ENCODE measurements at places on chromosomes 1 and 21.

DNA sequence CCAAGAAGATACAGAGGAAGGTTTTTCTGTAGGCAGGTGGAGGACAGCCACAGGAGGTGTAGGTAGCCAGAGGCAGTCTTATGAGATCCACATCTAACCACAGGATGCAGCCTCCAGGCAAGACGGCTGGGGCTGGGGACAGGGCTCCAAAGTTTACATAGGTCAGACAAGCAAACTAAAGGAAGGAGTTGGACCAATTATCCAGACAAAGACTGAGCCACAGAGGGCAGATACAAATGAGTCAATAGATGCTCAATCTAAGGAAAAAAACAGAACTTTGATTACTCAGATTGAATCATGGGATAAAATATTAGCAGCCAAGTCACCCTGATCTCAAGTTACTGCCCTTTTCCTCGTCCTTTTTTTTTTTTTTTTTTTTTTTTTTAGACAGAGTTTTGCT is 91.6 kb downstream of the RGS7 start:
- DNase-seq, result no peak

GRCh38 chr1:46723901-46724300 is 5.0 kb upstream of the EFCAB14 start:
- DNase-seq, result no peak

GRCh38 chr1:39826583-39826982 is 37.9 kb upstream of the BMP8B start:
- DNase-seq, result no peak

DNA sequence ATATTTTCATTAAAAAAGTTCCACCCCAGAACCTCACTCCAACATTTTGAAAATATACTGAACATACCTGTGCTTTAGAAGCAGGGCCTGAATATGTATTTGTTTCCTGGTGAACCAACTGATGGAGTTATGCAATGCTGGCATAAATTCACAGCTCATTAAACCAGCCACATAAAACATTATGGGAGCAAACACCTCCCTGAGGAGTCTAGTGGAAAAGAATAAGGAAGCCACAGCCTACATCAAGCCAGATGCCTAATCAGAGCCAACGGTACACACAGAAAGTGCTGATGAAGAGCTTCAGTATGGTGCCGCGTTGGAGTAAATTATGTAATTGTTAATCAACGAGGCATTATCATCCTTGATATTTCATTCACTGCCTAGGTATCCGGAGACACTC is 199.5 kb downstream of the AJAP1 start:
- DNase-seq, result no peak

- DNase-seq, result no peak
Measured at GRCh38 chr1:47438165-47439016, 547 bp downstream of the FOXD2 start.

- no peak for DNase-seq
Measured at GRCh38 chr1:94105957-94106529, 14.9 kb downstream of the ABCA4 start.

- DNase-seq, result no peak
Measured at GRCh38 chr1:12353981-12354380, 124.2 kb downstream of the VPS13D start.

DNA sequence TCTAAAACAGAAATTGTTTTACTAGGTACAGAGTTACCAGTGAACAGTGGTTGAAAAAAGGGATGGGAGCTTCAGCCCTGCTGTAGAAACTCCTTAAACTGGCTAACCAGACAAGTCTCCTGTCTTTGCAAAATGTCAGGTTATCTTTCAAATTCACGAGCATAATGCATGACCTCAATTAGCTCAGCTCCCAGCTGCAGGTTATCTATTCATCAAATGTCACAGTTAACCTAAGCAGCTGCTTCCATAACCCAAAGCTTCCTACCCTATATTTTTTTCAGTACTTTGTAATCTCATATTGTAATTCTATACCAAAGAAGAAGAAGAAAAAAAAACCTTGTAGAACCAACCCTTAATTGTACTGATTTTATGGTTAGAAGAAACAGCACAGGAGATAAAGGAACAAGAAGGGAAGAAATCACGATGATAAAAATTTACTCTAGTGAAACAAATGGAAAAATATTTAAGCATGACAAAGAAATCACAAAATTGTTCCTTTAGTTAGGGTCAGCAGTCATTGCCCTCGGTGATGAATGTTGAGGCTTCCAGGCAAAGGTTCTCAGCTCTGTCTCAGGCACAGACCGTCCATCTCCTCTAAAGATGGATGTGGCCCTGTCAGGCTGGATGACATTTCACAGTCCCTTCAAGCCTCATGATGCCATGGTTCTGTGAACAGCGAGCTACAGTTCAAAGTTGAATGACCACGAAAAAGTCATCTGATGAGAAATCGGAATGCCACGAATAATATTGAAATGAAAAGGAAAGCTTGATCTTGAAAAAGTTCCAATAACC is 95.9 kb downstream of the PLD5 start:
- no peak for DNase-seq

GRCh38 chr1:159663552-159663951 is 50.8 kb downstream of the CRP start:
- DNase-seq, result no peak

DNA sequence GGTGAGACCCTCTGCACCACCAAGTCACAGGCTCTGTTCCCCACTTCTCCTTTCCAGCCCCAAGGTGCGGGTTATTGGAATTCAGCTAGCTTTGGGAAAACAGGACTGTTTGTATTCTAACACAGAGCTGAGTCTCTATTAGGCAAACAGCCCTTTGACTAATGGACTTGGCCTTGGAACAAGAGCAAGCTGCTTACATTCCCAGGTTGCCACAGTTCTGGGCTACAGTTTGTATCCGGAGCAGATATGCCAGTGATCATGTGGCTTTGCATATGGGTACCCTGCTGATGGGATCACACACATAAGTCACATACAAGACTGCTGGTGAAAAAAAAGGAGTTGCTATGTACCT is 110.5 kb upstream of the COA6 start:
- DNase-seq, result no peak

- no peak for DNase-seq
Measured at GRCh38 chr1:87644033-87644578, 315.4 kb downstream of the LMO4 start.

All from BJ (cell line).